ENCODE measurements at places on chromosomes 3 and 15.

- no peak for DNase-seq
Measured at GRCh38 chr3:59273976-59274375, 224.2 kb upstream of the CFAP20DC start.

DNA sequence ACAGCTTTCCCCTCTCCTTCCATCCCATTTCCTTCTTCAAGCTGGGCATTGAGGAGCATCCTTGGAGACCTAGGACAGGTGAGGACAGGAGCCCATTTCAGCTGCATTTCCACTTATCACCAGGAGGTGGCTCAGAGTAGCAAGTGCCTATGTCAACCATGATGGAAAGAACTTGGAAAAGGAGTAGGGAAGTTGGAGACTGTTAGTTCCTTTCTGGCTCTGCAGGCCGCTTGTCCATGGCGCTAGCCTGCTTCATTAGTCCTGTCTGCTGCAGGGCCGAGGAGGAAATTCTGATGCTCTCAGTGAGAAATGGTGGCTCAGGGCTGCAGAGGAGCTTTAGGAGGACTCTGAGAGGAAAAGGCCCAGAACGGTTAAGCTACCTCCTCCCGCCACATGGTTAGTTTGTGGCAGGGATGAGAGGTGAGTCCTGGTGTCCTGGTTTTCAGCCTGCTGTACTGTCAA, 7.0 kb upstream of the CD276 start:
- peak; percentile 17 for DNase-seq

DNA sequence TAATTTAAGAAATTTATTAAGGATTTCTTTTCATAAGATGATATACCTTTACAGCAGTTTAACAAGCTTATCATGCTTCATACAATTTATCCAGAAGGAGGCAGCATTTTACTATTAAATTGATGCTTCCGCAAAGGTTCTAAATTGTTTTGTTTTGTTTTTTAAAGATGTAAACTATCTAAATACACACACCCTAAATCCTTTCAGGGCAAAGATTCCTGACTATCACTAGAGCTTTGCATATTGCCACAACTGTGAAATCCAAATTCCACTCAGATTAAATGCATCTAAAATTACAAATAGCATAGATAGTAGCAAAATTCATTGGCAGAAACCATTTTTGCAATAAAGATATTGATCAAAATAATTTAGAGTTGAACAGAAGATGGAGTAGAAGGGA, 44.5 kb upstream of the CCNL1 start:
- DNase-seq: no peak

- DNase-seq: no peak
Measured at GRCh38 chr15:41843571-41843970, 4.9 kb downstream of the PLA2G4B start.

DNA sequence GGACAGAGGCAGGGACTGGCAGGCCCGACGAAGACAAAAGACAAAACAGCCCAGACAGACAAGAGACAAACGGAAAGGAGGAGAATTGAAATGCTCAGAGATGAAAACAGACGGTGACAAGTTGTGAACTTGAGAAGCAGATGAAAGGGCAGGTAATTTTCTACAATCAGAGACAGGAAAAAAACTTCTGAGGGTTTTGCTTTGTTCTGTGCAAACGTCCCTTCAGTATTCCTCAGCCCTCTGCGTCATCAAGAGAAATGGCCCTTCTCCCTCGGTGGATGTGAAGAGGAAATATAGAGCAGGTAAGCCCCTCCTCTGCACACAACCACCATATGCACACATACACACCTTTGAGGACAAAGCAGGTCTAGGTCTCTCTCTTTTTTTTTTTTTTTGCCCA, 206.6 kb downstream of the UACA start:
- no peak for DNase-seq

DNA sequence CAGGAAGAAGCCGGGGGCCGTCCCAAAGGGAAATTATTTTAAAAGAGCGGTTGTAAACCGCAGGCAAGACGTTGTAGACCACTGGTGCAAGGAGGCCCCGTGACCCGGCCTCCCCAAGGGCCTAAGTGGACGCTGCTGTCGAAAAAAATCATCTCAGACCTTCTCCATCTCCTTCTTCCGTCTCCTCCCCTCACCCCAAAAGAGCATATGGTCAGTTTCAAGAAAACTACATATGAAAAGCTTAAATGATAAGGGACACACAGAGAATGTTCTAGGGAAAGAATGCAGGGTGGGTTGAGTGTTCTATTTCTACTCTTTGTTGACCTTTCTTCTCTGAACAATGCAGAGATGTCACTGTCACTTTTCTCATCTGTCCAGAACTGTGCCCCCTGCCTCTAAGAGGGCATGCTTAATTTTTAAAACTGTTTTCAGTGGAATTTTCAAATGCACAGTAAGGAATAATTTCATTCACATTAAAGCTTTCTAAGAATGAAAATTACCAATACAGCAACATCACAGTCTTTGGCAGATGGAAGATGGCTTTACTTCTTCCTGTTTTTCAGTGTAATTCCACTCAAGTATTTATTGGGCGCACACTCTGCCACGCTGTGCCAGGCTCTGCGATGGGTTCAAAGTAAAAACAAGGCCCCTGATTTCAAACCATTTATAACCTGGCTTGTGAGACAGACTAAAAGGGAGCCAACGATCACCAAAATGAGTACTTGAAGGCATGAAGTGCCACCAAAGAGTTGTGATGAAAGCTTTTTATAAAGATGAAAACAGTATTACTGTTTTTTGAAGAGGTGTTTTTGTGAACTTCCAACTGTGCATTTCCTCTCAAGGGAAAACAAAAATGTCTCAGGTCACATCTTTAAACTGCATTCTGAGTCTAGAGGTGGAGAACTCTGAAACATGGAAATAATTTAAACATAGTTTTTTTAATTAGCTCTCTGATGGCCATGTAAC, 891 bp upstream of the TOP2B start:
- DNase-seq: no peak

Data from stimulated activated CD8-positive, alpha-beta memory T cell treated with anti-CD3 and anti-CD28 coated beads, Interleukin-7, amount 100 ng/mL, for 1 hour (primary cell).